Midbrain (tissue), 1 donor: ENCODE measurements at places on chromosomes 3 and 15.

DNA sequence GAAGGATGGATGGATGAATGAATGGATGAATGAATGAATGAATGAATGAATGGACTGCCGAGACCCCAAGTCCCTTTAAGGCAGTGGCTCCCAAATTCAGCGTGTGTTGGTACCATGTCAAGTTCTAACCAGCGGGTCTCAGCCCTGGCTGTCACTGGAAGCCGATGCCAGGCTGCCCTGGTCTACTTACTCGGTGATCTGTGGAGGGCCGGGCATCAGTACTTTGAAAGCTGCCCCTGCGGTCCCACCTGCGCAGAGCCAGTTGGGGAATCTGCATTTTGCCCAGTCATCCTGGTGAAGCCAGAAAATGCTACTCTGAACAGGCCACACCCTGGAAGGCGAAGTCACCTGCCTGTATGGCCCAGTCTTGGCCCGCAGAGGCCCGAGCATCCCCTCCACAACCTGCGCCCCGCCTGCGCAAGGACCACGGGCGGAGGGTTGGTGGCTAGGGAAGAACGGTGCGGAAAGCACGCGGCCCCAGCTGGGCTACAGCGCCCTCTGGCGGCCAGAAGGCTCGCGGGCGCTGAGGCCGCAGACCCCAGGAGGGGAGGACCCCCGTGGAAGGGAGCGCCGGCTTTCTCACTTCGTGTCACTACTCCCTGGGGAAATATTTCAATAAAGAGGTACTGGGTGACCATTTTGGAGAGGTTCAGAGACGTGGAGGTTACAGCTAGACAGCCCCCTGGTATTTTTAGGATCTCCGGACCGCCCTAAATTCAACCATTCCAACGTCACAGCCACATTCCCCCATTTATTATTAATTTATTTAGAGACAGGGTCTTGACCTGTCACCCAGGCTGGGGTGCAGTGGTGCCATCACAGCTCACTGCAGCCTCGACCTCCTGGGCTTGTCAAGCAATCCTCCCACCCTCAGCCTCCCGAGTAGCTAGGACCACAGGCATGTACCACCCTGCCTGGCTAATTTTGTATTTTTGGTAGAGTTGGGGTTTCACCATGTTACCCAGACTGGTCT is 34.9 kb downstream of the PRKCD start:
- DNase-seq = peak; percentile 41

DNA sequence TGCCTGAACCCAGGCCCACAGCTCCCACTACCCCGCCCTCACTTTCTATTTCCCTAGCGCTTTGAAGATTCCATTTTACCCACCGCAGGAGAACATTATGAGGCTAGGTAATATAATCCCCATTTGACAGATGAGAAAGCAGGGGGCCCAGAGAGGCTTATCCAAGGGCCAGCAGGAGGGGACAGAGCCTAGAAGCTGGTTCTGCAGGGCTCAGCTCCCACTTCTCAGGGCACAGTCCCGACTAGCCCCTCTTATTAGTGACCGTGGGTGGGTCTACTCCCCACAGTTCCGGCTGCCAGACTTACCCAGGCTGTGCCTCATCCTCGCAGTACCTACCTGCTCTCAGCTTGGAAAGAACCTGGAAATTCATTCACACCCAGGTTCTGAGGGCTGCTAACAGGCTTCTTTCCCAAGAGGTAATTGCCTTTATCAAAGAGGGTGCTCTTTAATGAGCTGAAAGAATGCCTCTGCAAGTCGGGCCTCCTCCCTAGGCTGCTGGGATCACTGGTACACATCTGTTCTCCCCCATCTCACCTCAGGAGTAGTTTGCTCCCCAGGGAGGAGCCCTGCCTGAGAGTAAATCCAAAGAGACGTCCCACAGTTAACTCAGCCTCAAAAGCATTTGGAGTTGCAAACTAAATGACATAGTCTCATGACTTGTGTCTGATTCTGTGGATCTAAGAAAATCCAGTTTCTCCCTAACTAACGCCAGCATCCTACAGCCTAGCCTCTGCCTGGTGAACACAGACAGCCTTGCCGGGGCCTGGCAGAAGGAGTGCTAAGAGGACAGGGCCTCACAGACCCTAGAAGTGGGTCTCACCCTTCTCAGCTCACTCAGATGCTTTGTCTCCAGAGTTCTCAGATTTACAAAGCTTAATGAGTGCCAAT is 125.0 kb downstream of the CHSY1 start:
- DNase-seq = no peak

GRCh38 chr3:14122301-14122700 is 2.4 kb downstream of the CHCHD4 start:
- DNase-seq = no peak

GRCh38 chr3:176579711-176580185 is 617.5 kb downstream of the TBL1XR1 start:
- DNase-seq = no peak

DNA sequence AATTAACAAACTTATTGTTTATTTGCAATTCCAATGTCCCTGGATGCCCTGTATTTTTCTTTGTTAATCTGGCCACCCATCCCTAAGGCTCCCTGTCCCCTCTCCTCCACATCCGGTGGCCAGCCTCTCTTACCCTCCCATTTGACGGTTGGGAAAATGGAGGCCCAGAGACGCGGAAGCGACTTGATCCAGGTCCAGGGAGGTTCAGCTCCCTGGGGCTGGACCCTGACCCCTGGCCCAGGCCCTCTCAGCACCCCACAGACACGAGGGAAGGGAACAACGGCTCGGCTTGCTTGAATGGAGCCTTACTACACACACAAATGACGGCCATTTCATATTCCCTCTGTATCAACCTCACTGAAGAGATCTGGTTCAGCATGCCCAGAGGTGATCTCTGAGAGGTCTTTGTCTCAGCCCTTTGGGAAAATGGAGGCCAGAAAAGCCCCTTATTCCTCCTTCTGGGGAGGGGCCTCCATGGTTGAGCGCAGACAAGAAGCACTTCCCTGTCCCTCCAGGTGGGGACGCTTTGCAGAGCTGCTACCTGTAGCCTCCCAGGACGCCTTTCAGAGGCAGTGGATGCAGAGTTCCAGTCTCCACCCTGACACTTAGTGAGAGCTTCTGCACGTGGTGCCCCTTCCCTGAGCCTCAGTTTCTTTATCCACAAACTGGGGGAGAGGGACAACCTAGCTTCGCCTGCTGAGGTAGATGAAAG is 82.1 kb downstream of the ATP2B2 start:
- no peak for DNase-seq

DNA sequence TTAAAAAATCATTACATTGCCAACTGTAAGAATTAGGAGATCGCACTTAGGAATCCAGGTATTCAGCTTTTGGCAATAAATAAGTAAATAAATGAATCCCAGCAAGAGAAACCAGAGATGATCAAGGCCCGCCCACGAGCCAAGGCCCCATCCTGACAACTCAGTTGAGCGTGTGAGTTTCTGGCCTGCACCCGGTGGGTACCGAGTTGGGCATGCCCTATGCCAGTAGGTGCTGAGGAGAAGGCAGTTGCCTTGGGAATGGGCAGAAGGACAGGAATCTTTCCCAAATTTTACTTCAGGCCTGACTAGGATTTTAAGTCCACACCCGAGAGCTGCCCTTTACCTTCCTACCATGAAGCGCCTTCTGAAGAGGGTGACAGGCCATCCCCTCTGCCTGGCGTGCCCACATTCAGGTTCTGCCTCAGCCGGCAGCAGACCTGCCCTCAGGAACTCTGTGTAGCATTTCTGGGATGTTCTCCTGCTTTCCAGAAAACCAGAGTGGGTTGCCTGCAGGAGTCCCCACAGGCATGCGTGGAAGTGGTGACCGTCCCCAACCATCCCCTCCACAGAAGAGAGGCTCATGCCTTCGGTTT is 99.3 kb upstream of the ALDH1A3 start:
- no peak for DNase-seq

GRCh38 chr15:85745023-85745422 is 49.7 kb downstream of the KLHL25 start:
- no peak for DNase-seq

DNA sequence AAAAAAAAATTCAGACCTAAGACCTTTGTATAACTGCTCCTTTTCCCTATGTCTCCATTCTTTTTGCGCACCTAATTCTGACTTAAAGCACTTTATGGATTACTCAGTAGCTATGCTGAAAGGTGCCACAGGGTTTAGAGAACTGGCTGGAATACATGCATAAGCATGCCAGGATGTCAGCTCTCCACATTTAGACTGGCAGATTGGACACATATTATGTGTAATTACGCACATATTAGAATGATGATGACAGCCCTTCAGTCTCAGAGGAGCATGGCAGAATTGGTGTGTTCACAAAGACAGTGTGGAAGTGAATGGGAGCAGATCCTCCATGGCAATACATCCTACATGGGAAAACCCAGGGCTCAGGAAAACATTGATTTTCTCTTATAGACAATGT is 108.1 kb upstream of the LSAMP start:
- no peak for DNase-seq

DNA sequence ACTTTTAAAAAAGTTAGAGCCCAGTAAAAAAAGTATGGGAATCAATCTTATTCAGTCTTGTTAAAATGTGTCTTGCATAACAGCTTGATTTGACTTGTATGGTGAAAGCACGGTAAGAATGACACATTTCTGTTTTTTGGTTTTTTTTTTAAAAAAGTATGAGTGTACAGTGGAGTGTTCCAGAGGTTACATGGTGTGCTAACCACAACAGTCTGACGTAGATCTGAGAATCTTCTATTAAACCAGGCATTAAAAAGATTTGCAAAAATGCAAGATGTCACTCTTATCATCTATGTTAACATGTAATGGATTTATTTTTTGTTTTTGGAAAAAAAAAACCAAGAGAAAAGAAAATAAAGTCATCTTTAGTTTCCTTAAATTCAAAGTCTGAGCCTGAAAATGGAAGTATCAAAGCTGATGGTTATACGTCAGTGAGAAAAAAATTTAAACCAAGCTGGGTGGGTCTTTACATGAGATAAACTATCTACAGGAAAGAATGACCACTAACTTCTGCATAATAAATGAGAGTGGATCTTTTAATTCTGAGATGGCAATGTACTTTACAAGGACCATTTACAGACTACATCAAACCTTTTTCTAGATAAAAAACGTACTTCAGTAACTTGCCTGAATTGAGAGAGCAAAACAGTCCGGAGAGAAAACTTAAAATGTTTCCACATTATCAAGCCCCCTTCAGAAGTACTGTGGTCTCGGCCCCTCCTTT is 1.6 kb downstream of the GABPB1 start:
- no peak for DNase-seq

GRCh38 chr3:39435006-39435748 is 28.7 kb downstream of the RPSA start:
- DNase-seq = no peak

GRCh38 chr3:157529751-157530150 is 26.5 kb upstream of the VEPH1 start:
- no peak for DNase-seq

DNA sequence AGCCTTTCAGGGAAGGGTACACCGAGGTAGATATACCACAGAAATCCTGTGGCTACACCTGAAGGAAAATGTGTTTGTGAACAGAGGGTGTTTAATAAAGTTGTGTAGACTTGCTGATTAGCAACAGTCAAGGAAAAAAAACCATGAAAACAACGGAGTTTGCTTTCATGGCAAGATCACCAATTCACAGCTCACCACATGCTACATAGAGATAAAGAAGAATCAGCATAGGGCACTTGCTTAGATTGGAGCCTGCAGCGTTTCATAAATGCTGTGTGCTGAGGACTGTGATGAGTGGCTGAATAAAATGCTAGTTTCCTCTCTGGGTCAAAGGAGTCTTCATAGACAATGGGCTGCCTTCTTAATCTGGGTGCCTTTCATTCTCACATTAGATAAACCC is 257.6 kb downstream of the SLC9A9 start:
- DNase-seq = no peak

GRCh38 chr15:87850916-87851315 is 405.6 kb downstream of the NTRK3 start:
- DNase-seq = no peak

DNA sequence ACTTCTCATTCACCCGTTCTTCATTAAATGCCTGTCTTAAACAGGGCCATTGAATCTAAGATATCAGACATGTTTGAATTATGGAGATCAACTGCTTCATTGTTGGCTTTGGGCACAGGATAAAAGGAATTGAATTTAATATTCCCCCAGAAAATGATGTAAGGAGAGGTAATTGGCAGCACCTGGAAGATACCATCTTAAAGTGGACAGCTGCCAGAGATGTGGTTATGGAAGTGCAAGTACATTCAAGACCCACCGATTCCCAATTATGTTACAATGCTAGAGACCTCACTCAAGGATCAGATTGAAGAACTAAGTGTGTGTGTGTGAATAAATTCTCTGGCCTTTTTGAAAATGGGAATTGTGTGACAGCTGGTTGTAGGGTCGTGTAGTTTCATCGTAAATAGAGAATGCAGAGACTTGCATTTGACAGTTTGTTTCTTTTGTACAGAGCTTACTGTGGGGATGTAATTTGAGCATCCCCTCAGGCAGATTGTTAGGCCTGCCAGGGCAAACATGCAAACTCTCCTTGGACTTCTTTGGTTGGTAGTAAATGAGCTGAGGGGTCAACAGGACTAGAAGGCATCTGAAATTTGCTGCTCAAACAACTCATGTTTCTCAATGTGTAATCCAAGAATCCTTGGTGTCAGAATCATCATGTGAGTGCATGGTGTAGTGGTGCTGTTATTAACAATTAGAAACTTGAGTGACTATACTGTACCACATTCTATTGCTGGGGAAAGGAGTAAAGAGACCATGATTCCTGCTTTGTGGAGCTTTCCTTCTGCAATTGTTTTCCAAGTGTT is 359.2 kb upstream of the THRB start:
- no peak for DNase-seq

GRCh38 chr15:75178171-75178937 is 23.3 kb upstream of the C15orf39 start:
- DNase-seq = peak; percentile 3
